ENCODE measurements at places on chromosomes 3 and 15.

DNA sequence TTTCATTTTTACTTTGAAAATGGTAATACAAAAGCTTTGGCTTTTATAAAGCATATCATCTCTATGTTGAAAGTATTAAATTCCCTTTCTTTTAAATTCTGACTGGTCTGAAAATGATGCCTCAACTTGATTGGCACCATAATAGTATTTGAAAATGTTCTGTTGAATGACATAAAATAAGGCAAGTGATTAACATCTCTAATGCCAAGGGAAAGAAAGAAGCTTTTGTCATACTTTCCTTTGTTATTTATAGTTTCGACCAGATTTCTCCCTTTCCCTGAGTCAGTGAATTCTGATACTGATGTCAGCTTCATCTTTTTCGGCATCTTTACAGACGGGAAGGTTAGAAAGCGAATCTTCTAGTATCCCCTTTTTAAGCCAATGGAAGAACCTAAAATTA is 3.4 kb upstream of the AP4E1 start:
- no peak for DNase-seq

DNA sequence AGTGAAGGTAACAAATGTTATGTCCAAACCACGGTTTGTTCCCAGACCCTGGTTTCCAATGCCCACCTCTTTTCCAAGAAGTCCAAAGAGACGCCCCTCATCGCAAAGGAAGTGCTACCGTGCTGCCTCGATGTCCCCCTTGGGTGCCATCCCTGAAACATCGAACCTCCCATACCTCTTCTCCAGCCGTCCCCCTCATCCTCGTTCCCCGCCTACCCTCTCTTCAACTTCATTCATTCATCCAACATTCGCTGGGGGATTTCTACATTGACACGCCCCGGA is 467 bp downstream of the TIPIN start:
- no peak for DNase-seq

GRCh38 chr3:65846936-65847335 is 191.8 kb downstream of the MAGI1 start:
- no peak for DNase-seq

- no peak for DNase-seq
These were observed 360.1 kb downstream of the SHQ1 start for GRCh38 chr3:72487946-72488737.

- DNase-seq: no peak
These were observed 225.5 kb downstream of the RORA start for GRCh38 chr15:61003437-61004218.

All from CD4-positive, alpha-beta T cell treated with Interleukin-10 for 1 hour (primary cell).